NCI-H2171 treated with DMSO at 0.1 percent for 48 hours (cell line): ENCODE measurements at places on chromosomes 5 and 9.

DNA sequence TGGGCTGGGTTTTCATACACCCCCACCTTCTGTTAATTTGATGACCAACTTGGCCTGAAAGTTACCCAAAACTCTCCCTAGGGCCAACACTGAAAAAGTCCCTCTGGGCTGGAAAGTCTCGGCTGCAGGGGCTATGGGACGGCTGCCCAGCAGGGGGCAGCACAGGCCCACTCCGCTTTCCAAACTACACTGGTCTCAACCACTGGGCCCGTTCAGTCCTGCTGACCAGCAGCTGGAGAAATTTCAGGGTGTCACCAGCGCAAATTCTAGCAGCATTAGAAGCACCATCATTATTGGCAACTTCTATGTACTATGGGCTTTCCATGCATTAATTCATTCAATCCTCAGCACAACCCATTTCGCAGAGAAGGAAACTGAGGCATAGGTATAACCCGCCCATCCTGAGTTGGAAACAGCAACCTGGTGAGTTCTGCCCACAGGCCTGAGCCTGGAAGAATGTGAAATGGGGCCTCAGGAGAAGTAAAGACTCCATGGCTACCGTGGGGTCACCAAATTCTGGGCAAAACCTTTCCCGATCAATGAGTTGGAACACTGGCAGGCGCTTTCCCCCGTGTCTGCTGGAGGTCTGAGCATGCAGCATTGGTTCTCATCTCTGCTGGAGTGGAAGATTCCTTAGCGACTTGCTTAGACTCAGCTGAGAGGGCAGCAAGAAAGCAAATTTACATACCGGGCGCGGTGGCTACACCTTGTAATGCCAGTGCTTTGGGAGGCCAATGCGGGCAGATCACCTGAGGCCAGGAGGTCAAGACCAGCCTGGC, 9.7 kb downstream of the ORM2 start:
- DNase-seq = no peak

DNA sequence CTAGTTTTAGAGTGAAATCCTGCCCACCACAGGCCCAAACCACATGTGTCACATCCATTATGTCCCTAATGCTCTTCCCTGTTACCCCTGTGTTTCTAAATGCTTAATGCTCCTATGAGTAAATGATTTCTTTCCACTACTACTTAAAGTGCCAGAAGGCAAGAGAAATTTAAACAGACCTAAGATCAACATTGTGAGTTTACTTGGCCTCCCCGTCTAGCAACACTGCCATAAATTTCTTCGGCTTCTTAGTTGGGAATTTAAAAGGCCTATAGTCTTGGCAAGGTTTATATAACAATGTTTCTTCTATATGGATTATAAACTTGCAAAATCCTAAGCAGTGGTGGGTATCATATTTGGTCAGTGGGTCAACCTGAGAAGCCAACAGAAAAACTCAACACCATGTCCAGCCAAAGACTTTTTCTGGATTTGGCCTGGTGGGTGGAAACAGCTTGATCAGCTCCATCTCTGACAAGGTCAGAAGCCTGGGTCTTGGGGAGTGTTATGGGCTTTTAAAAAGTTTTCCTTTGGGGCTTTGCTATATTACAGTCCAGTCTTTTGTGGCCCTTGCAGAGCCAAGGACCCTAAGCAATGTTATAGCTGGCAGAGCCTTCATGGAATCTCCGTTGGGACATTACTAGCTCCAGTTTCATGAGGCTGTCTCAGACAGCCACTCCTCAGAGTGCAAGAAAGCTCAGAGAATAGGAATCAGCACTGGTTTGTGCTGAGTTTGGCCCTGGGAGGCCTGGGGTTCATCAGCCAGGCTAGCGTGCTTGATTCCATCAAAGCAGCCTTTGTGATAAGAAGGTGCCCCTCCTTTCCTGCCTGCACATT, 119.8 kb downstream of the PRDM6 start:
- DNase-seq = no peak

DNA sequence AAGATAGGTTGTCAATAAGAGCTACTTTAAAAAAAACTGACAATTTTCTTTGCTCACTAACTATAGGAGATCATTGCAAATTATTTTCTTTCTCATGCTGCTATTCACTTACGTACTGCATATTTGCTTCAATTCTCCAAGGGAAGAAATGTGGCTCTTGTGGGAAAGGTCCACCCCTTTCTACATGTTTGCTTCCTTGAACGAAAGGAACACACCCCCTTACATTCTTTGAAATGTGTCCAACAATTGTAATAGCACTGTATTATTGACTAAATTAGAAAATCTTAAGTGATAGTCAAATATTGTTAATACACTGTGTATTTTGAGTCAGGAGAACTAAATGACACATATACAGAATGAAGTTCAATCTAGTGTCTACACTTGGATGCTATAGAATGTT, 5.2 kb downstream of the MEF2C start:
- no peak for DNase-seq

DNA sequence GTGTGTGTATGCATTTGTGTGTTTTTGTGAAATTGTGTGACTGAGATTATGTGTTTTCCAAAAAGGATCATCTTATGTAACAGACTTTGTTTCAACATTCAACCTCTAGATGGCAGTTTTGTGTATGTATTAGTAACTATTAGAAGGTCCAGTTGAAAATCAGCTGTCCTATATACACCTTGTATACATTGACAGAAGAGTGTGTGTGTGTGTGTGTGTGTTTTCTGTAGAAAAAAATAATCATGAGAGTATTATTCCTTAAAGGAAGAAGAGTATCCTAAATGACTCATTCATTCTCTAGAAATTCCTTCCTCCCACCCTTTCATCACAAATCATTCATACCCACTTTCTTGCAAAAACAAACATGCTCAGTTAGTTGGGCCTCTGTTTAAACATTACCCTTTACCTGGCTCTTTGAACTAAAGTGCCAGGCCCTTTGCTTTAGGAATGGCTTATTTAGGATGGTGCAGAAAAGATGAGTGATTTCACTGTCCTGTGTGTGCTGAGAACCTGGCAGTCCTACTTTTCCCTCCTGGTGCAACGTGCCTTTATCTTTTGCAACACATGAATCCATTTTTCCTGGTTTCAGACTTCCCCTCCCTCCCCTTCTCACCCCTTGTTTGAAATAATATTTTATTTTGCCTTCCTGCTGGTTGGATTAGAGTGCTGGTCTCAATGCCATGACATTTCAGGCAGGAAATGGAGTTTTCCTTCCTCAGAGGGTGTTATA, 152.2 kb downstream of the ARHGAP26 start:
- peak; percentile 62 for DNase-seq

DNA sequence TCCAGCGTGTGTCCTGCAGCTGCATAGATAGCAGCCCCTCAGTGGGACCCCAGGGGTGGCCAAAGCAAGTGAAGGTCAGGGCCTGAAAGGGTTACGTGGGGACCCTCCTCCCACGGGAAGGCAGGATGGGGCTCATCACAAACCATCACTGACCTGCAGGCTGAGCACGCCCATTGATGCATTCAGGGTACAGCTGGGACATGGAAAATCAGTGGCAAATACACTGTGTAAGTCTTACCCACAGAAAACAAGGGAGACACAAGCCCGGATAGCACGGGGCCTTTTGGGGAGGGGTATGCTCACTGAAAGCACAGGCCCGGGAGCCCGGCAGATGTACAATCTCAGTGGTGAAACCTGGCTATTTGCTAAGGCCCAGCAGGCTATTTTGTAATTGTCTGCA, 49.1 kb downstream of the SEMA4D start:
- DNase-seq = no peak

DNA sequence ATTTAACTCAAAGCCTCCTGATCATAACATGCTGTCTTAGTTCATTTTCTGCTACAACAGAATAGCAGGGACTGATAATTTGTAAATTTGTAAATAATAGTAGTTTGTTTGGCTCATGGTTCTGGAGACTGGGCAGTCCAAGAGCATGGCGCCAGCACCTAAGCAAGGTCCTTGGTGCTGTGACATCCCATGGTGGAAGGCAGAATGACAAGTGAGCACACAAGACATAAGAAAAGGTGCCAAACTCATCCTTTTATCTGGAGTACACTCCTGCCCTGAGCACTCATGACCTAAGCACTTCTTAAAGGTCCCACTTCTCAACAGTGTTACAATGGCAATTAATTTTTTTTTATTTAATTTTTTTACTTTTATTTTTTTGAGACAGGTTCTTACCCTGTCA, 16.1 kb downstream of the UBE2B start:
- no peak for DNase-seq

DNA sequence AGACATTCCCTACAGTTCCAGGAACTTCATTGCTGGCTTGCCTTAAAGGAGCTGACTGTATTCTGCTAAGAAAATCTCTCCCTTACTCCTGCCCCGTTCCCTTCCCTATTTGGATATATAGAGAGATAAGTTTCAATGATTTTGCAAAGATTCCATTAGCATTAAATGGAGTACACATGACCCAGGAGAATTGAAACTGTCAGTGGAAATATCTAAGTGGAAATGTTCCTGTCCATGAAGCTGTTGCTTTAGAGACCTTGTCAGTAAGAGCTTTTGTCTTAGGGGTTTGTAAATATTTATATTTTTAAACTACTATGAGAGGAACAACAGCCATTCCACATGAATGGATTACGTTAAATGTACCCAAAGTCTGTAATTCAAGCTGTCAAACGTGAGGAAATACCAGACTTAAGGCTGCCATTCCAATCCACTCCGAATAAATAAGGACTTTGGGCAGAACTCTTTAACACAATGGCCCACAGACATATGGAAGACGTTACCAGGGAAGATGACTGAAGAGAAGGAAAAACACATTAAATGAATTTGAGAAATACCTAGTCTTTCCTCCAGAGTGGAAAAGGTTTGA, 387.1 kb upstream of the PAPPA start:
- no peak for DNase-seq

DNA sequence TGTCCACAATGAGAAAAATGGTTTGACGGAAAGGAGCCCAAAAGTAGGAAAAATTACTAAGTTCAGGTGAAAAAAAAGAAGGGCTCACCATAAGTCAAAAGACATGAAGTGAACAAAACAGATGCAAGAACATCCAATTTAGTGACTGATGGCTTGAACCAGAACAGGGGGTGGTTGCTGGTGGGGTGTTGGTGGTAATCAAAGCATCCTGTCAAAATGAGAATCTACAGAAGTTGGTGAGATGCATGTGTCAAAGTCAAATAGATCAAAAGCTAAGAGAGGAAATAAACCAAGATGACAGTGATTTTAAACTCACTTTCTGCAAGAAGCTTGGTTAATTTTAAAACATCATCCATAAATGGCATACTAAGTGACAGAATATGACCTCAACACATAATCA, 117.4 kb downstream of the MLLT3 start:
- DNase-seq = no peak

- no peak for DNase-seq
These were observed 13.2 kb downstream of the MRPL41 start for GRCh38 chr9:137564817-137565411.

- DNase-seq = peak; percentile 9
These were observed 20.9 kb downstream of the OR2Y1 start for GRCh38 chr5:180718810-180719453.

DNA sequence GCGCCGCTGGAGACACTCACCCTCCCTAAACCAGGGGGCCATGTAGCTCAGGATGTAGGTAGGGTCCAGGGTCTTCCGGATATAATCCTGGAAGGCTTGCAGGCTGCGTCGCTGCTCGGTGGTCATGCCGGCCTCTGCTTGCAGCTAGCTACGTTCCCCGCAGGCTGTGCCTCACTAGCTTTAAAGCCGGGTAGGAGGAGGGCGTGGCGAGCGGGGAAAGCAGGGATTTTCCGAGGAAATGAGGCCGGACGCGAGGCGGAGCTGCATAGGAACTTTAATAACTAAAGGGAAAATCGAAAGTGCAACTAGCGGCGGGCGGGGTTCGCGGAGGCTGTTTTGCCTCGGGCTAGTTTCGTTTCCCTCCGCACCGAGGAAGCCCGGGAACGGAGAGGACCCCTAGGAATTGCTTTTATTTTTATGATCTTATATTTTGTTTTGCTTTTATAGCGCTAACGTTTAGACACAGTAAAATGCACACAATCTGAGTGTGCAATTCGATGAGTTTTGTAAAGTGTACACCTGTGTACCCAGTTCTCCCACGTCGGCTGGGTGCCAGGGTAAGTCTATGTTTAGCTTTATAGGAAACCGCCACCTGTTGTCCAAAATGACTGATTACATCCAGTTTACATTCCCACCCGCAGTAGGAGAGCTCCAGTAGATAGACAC, at the start of gene RIGI:
TSS of gene RIGI (minus strand) at position 156 of the 666 bp plus-strand sequence. CDS start at position 126, 30 bp downstream.
- peak; percentile 68 for DNase-seq

GRCh38 chr5:174425964-174426290, 298.5 kb upstream of the MSX2 start:
- no peak for DNase-seq

DNA sequence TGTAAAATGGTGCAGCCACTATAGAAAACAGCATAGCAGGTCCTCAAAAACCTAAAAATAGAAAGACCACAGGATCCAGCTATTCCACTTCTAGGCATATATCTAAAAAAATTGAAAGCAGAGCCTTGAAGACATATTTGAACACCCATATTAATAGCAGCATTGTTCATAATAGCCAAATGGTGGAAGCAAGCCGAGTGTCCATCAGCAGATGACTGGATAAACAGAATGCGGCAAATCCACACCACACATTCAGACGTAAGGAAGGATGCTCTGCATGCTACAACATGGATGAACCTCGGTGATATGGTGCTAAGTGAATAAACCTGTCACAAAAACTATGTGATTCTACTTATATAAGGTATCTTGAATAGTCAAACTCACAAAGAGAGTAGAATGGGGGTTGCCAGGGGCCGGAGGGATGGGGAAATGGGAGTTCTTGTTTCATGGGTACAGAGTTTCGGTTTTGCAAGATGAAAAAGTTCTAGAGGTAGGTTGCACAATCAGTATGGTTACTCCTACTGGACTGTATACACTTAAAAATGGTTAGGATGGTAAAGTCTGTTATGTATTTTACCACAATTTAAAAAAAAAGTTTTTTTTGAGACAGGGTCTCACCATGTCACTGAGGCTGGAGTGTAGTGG, 17.1 kb upstream of the HSD17B3 start:
- DNase-seq = no peak

DNA sequence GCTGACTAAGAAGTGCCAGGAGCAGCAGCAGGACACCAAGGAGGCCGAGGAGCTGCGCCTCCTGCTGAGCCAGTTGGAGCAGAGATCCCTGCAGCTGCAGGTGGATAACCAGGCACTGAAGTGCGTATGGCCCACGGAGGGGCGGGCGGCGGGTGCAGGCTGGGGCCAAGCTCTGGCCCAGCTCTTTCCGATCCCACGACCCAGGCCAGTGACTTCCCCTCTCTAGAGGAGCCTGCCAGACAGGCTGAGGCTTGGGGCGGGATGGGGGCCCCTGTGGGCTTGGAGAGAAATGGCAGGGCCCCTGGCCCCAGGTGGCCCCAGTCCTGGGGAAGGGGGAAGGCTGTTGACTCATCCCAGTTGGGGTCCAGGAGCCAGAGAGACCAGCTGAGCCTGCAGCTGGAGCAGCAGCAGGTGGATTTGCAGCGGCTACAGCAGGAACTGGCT, 3.6 kb downstream of the PTRH1 start:
- peak; percentile 74 for DNase-seq

- no peak for DNase-seq
These were observed 135.4 kb upstream of the MAP1B start for GRCh38 chr5:71971862-71972261.

DNA sequence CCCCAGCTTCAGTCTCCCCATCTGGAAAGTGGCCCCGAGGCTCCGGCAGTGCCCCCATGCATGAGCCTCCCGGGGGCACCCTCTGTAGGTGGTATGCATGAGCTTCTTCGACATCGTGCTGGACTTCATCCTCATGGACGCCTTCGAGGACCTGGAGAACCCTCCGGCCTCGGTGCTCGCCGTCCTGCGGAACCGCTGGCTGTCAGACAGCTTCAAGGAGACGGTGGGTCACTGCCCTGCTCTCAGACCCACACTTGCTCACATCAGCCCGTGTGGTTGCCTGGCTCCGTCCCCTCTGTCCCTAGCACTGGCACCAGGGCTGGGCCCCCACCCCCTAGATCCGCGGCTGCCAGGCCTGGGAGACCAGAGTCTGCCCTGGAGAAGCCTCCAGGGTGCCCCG, 12.8 kb upstream of the DOLPP1 start:
- DNase-seq = no peak
